Stimulated activated CD4-positive, alpha-beta T cell treated with anti-CD3 and anti-CD28 coated beads, Interleukin-4, amount 100 ng/mL, for 48 hours (primary cell): ENCODE measurements at places on chromosomes 1 and 21.

GRCh38 chr1:220983877-220984635, 104.8 kb downstream of the HLX start:
- no peak for DNase-seq

GRCh38 chr1:224454402-224455055, 19.9 kb upstream of the WDR26 start:
- DNase-seq = no peak

DNA sequence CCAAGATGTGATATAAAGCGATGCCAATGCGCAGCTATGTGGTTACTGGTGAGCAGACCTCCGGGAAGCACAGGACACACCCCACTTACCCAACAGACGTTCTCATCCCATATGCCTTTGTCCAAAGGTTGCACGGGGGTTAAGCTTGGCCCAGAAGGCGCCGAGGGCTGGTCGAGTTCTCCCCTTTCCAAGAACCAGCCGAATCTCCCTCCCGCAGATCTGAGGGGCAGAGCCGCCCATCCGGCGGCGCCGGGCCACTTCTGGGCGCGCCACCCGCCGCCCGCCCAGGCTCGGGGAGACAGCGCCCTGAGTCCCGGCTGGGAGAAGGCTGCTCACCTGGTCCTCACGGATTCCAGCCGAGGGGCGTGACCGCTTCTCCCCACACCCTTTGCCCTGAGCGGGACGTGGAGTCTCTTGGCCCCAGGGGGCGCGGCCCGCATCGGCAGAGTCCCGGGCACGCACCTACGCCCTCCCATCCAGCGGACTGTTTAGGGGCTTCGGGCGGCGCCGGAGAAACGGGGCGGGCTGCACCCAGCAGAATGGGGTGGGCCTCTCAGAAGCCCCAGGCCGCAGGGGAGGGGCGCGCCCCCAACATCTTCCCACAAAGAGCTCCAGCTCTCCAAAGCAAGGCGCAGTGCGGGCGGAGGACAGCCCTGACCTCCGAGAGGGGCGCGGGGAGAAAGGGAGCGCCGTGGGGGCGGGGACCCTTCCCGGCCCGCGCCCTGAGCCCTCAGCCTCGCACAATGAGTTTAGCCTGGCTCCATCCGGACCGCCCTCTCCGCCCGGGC, 615 bp downstream of the GPR161 start:
- no peak for DNase-seq

- DNase-seq = no peak
Measured at GRCh38 chr1:74160046-74160445, 37.9 kb downstream of the LRRIQ3 start.
